ENCODE measurements at places on chromosomes 3 and 15.

GRCh38 chr3:36926292-36926897 is 18.5 kb downstream of the TRANK1 start:
- DNase-seq, result no peak

DNA sequence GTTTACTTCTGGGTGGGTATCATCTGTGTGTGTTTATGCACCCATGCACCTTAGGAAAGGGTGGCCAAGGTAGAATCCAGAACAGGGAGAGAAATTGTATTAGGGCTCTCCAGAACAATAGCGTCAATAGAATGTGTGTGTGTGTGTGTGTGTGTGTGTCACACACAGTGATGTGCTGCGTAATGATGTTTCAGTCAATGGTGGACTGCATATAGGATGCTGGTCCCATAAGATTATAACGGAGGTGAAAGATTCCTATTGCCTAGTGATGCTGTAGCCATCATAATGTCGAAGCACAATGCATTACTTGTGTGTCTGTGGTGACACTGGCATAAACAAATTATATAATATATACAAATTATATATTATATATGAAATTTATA is 69.3 kb upstream of the PRR23C start:
- DNase-seq, result no peak

DNA sequence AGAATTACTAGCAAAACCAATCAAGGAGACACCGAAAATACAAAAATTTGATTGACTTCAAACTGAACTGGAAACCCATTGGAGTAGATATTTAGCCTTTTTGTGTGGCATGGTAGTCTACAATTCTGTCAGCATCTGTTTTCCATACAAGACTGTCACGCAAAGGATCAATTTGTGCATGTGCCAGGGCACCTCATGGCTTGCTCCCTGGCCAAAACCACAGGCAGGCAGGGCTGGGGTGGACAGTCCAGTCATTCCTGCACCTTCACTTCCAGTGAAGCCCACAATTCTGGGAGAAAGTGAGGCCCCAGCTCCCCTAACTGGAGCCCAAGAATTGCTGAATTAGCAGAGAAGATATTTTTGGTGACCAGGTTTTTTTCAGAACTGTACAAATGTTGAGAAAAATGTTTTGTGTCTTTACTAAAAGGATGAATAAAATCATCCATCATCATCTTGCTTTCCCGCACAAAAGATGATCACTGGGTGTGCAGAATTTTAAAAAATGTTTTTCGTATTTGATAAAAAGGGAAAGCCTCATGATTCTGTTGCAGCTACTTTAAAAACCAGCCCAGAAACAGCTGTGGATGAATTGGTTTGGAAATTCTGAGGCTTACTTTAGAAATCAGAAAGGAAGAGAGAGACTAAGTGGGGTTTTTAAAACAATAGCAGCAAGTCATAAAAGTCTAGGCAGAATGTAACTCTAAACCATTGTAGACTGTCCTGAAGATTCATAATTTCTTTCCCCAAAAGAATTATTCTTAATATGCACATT is 86.4 kb downstream of the PCCB start:
- DNase-seq, result peak; percentile 52

DNA sequence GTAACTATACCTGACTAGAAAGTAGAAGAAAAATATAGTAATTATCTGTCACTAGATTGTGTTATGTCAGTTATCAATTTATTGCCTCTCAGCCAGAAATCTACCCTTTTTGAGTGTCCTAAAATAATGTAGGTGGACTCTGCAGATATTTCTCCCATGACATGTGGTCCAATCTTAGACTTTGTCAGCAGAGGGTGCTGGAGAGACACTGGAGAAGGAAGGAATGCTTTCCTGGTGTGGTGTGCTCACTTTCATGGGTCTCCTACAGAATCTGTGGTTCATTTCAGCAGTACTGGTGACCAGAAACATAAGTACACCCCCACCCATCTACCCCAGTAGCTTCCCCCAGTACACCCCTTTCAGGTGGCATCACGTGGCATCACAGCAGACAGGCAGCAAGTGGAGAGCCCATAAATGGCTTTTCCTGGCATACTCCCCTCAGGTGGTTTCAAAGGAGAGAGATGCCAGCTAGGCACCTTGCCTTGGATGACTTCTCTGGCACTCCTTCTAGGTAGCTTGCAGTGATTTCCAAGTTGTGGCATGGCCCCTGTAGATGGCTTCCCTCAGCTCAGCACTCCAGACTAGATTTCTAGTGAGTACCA is 114.7 kb downstream of the GADL1 start:
- DNase-seq, result peak; percentile 50

DNA sequence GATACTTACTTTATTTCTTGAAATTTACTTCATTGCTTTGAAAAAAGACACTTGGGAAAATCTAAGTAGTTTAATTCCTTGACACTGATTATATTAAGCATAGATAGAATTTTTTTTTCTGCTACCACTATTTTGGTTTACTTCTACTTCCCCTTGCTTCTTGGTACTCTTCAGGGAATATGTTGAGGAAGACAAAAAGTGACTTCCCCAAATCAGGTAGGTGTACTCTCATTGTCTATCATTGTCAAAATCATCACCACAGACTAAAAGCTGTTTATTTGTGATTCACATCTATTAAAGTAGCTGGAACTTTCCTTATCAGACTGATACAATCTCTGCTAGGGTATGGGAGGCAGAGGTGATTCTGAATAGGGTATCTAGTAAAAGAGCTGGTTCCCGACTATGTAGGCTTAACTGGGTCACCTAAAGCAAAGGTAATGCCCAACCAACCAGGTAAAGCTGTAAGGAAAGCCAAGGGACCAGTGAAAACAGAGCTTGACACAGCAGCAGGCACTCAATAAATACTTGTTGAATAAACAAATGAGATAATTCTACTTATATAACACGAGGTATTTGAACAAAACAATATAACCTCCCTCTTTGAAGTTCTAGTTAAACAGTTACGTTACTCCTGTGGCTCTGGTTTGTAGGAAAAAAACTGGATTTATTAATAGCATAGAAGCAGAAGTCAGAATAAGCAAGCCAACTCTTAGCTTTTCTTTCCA is 346.9 kb downstream of the PLCL2 start:
- no peak for DNase-seq

DNA sequence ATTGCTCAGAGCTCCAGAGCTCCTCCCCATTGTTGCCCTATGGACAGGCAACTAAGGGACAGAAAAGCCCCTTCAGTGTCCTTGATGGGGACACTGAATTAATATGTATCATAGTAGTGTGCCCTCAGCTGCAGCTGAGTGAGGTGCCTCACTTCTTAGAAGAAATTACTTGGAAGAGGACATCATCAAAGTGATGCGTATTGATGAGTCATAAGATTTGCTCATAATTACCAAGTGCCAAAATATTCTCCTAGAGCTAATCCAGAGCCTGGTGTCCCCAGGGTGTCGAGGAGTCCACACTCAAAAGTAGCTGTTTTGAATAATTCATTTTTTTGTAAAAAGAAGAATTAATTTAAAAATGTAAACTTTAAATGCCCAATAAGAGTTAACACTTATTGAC is 200.7 kb upstream of the SEMA6D start:
- peak; percentile 50 for DNase-seq

DNA sequence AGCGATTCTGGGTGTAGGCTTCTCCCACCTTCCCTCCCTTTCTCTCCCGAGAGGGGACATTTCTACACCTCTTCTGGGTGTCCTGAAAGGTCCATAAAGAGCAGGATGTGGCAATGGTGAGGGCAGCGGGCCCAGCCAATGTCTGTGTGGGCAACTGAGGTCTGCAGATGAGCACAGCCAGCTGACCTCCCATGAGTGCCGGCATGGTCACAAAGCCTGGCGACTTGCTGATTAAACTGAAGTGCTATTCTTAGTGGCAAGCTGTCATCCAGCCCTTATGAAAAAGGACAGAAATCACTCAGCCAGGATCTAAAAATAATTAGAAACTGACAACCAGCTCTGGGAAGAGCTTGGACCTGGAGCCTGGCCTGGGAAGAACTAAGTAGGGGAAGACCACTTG is 124.3 kb upstream of the RGMA start:
- DNase-seq, result no peak

DNA sequence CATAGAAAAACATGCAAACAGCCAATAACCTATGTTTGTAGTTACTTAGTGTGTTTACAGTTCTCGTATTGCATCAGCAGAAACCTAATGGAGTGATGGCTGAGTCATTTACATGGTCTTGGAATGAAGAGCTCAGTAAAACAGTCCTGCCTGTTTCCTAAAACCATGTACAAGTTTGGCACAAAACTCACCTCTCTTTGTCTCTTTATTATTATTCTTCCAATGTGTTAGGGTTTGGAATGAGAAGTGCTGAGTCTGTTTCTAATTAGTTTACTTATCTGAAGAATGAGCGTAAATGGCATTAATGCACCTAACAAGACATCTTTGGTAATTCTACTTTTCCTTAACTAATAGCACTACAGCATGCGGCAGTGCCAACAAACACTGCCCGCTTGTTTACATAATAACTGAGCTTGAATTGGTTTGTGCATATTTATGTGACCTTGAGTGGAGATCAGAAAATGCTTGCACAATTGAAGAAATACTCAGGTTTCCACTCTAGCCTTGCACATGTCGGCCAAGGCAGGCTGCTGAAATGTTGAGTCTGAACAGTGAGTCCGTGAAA is 385.4 kb upstream of the SEMA6D start:
- DNase-seq, result peak; percentile 66

DNA sequence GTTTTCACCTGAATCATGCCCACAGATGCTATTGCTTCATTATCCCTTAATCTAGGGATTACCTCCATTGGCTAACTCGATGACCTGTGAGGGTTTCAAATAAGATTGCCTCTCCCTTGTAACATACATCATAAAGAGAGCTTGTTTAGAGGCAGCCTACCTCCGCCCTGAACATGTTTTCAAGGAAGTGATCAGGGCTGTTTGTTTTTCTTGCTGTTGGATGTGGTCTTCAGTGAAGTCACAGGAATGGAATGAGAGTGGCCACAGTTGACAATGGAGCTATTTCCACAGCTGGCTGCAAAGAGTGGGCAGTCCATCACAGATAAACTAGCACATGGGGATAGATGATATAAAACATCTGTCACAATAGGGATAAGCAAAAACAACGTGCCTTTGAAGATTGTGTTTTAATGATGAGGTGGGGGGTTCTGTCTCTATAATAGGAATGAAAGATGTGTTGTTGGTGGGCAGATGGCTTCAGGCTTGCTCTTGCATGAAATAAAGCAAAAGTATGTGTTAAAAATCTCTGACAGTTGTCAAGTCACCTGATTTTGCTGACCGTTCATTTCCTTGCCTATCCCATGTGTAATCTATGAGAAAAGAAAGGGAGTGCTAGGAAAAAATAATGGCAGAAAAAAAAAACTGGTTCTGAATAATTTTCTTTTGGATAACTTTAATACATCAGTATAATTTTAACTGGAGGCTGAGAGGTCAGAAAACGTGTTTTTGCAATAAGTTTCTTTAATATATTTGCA is 642.3 kb downstream of the RBMS3 start:
- DNase-seq, result peak; percentile 92

DNA sequence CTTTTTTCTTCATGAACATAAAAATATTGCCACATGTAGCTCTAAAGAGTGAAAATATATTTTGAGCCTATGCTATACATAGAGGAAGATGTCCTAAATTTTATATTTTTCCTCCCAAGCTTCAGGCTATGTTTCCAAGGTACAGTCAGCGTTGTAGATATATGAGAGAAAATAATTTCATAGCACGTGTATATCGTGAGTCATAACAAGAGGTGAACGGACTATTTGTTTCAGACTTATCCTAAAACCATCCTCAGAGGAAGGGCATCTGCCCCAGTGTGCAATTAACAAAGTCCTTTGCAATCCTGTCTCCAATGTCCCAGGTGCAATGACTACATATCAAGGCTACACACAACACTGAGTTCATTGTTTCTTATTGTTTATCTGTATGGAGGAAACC is 177.3 kb upstream of the ARRDC4 start:
- DNase-seq, result no peak

GRCh38 chr15:94383706-94384105 is 152.3 kb downstream of the MCTP2 start:
- DNase-seq, result no peak

- no peak for DNase-seq
Observed at GRCh38 chr15:81299630-81300273, 24.2 kb downstream of the STARD5 start.
